ENCODE measurements at places on chromosomes 12 and 14. TPM values are rescaled to one million over a fixed set of nuclear protein-coding genes. Genes with fewer than 3 reads are reported as not detected.

- no peak for DNase-seq
Measured at GRCh38 chr12:33654313-33654712, 214.7 kb upstream of the SYT10 start.

- no peak for DNase-seq
Measured at GRCh38 chr12:68559984-68560850, 50.5 kb upstream of the RAP1B start.

DNA sequence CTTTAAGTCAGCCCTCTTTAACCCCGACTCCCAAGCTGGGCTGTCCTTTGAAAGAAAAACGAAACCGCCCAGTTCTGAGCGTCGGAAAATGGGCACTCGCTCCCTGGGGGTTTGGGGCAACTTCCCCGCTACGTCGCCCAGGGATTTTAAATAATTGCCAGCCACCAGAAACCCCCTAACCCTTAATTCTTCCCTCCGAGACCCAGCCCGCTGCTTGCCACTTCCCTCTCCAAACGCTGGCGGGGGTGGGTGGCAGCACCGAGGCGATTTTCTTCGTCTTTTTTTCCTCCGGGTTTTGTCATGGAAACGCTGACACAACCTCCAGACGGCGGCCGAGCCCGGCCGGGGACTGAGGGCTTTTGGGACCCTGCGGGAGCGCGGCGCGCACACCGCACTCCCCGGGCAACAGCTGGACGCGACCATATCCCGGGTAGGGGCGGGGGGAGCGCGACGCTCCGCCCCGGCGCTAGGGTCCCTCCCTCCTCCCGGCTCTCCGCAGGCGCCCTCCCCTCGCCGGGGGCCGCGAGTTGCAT, at the start of gene CHST11:
Gene CHST11, plus strand, starts transcription at position 532 of the 533 bp plus-strand sequence.
- peak; percentile 48 for DNase-seq

DNA sequence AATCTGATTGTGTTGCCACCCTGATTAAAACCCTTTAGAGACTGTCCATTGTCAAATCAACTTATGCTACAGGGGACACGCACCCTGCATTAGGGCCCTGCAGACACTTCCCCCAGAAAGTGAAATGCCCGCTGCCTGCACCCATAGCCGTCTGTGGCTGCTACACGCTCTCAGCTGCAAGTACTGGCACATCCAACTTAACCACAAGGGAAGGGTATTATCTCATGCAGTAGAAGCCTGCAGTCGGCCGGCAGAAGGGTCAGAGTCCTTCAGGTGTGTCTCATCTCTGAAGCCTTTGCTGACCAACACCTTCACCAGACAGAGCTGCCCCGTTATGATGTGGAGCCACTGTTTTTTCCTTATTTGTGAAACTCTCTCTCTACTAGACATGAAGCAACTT, 20.8 kb downstream of the CFAP251 start:
- peak; percentile 56 for DNase-seq

DNA sequence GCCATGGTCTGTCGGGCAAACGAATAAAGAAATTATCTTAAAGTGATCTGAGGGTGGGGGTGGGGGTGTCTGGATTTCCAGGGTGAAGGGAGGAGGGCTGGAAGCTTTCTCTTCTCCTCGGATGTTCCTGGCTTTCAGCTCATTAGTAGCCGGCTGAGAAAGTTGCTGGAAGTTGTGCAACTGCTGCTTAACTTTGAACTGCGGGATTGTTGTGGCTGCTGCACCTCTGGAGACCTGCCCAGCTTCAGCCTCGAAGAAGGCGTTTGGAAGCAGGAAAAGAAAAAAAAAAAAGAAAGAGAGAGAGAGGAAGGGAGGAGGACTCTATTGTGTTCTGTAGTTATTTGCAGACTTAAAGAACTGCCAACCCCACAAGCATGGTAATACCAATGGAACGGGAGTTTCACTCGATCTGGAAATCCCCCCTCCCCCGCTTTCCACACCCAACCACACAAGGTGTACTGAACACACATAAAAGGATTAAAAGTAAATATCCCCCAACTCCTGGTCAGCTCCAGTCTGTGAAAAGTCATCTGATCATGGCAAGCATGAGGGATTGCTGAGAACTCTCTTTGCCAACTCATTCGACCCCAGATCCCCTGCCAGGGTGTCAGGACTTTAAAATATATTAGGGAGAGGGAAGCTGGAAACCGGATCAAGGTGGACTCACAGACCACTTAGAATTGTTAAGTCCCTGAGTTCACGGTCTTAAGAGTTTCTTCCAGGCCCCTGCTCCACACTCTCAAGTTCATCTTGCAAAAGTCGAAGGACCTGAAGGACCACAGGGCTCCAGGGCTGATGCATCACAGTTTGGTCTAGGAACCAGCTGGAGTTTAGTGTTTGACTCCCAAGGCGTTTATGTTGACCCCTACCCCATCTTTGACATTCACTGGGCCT, at the start of gene RASSF9:
Gene RASSF9, minus strand, starts transcription at position 213 of the 894 bp plus-strand sequence. Its CDS starts 208 bp downstream, at position 5.
- peak; percentile 69 for DNase-seq

DNA sequence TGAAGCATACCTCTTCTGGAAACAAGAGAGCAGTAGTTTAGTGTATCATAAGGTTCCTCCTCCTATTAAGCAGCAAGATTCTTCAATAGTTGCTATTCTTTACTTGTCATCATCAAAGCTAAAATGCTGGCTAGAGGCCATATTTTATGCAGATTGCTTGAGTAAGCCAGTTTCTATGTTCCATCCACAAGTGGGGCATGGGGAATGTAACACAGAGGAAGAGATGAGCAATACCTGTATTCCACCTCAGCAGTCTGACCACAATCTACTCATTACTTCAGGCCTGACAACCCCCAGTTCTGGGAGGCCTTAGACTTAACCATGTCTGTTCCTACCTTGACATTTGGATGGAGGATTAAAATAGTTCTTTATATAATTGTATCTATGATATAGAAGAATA, 423.6 kb downstream of the BTG1 start:
- no peak for DNase-seq

DNA sequence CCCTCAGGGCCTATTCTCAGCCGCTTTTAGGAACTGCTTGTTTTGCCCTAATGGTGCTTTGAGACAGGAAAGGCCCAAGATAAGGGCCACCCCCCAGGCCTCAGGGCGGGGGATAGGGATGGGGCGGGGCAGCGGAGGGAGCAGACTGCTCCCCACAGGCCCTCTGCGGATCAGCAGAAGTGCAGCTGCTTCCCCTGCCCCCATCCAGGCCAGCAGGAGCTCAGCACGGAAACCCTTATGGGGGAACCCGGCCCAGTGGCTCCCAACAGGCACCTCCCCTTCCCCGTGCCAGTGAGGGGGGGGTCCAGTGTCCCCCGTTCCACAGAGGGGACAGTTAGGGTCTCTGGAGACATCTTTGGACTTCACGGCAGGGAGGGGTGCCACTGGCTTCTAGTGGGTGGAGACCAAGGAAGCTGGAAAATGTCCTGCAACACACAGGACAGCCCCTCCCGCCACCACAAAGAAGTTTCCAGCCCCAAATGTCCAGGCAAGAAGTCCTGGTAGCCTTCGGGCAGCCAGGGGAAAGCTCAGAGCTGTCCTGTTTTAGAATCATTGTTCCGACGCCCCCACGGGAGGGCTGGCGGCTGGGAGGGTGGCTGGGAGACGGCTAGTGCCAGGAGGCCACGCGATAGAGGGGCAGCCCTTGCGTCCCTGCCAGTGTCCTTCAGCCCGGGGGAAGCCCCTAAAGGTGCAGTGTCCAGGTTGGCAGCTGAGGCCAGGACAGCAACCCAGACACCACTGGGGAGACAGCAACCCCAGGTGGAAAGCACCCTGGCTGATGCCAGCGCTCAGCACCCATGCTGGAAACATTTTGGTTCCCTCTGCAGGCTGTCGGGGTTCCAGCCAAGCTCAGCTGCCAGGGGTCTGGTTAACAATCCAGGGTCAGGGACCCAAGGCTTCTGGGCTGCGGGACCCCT, 10.4 kb upstream of the GPR132 start:
- DNase-seq: no peak

DNA sequence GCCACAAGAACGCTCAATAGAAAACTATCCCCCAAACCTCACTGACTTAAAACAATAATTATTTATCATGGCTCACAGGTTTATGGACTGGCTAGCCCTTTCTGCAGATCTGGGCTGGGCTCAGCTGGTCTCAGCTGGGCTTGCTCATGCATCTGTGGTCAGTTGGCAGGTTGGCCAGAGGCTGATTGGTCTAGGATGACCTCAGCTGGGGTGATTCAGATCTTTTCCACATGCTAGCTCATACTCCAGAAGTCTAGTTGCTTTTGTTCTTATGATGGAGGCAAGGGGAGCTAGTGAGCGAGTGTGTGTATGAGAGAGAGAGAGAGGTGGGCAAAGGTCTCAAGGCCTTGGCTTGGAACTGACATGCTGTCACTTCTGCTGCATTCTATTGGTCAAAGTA, 181.2 kb upstream of the NRXN3 start:
- DNase-seq: no peak

DNA sequence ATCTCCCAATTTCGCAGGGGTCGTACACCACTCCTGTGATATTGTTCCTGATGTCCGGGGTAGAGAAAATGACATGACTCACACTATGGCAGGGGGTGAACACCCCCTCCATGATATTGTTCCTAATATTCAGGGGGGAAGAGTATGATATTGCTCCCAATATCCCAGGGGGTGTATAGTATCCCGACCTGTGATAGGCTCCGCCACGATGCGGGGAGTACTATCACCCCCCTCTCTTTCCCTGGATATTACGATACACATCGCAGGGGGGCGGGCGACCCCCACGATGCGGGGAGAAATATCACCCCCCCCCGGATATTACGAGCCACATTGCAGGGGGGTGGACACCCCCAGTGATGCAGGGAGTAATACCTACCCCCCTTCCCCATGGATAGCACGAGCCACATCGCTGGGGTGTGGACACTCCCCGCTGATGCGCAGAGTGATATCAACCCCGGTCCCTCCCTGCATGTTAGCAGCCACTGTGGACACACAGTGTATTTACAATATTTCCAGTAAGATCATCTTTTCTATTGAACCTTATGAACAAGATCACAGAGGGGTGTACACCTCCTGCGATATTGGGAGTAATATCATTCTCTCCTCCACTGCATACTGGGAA, 17.7 kb downstream of the SMIM41 start:
- DNase-seq: no peak

GRCh38 chr12:106722837-106723236, 51.6 kb upstream of the RIC8B start:
- no peak for DNase-seq

DNA sequence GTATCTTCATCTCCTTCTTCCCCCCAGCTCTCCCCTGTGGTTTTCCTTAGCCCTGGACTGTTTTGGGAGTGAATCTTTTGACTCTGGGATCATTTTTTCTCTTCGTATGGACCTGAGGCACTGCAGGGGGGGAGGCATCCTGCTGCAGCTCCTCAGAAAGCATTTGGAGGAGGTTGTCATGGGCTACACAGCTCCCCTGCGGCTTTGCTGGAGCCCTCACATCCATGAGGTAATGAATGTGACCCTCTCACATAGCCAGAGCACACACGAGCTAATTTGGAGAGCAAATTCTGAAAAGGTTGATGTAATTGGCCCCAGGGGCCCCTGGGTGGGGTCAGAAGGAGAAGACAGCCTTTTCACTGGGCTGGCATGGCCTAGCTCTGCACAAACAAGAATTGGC, 110.9 kb downstream of the PAH start:
- DNase-seq: no peak

- peak; percentile 40 for DNase-seq
Measured at GRCh38 chr12:71536939-71537622, 97.5 kb downstream of the LGR5 start.

GRCh38 chr12:118981285-118982211, at the start of gene SRRM4:
Gene SRRM4, plus strand, starts transcription at chr12:118981541. Its CDS starts 342 bp downstream, at chr12:118981883.
- DNase-seq: no peak

DNA sequence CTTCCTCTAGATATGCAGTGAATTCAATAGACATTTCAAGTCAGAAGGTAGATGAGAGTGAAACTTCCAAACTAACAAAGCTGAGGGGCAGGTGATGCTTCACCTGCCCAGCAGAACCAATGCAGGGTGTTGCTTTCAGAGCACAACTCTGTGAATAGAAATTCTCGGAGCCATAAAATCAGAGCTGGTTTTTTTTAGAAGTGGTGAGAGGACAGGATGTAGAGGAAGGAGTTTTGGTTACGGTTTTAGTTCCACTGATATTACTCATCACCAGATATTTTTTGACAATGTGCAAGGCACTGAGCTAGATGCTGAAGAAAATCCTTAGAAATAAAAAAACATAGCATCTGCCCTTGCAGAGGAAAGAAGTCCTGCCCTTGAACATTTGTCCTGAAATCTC, 62.2 kb downstream of the BMP4 start:
- DNase-seq: no peak

DNA sequence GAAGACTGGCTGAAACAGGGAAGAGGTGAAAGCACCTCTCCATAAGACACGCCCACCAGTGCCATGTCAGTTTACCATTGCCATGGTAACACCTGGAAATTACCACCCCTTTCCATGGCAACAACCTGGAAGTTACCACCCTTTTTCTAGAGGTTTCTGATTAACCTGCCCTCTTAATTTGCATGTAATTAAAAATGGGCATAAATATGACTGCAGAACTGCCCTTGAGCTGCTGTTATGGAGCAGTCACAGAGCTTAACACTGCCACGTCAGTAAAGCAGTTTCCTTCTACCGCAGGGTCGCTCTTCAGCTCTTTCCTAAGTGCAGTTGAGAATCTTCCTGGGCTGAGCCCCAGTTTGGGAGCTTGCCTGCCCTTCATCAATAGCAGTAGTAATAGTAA, 55.2 kb downstream of the RASSF3 start:
- peak; percentile 72 for DNase-seq

GRCh38 chr12:2958432-2959191, 585 bp upstream of the TEAD4 start:
- DNase-seq: peak; percentile 91

DNA sequence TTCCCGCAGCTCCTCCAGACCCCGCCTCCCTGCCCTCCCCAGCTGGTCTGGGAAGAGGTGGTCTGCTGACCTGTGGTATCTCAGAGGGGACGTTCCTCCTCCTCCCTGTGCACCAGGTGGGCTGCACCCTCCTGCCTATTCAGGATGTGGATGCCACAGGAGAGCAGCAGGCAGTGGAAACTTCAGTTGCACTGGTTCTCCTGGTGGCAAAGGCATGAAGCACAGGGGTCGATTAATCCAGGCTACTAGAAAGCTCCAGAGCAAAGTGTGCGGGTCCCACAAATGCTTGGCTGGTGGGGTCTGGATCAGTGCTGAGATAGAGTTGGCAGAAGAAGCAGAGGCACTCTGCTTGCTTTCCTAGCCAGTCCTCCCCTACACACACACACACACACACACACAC, 197.0 kb downstream of the SLC41A2 start:
- DNase-seq: no peak

- DNase-seq: no peak
Measured at GRCh38 chr12:30614031-30614430, 81.6 kb downstream of the IPO8 start.

Gene KLRC1
- not detected for total RNA-seq

Gene TPH2
- total RNA-seq: not detected

Gene TCL1A
- total RNA-seq: not detected

Gene CELA1
- not detected for total RNA-seq

Gene ACVRL1
- 0.74 TPM for total RNA-seq

Gene ANO2
- 0.63 TPM for total RNA-seq

Gene GYS2
- 0.66 TPM for total RNA-seq

Gene ARHGDIB
- 21.1 TPM for total RNA-seq
